ENCODE measurements at places on chromosomes 5 and 9.

DNA sequence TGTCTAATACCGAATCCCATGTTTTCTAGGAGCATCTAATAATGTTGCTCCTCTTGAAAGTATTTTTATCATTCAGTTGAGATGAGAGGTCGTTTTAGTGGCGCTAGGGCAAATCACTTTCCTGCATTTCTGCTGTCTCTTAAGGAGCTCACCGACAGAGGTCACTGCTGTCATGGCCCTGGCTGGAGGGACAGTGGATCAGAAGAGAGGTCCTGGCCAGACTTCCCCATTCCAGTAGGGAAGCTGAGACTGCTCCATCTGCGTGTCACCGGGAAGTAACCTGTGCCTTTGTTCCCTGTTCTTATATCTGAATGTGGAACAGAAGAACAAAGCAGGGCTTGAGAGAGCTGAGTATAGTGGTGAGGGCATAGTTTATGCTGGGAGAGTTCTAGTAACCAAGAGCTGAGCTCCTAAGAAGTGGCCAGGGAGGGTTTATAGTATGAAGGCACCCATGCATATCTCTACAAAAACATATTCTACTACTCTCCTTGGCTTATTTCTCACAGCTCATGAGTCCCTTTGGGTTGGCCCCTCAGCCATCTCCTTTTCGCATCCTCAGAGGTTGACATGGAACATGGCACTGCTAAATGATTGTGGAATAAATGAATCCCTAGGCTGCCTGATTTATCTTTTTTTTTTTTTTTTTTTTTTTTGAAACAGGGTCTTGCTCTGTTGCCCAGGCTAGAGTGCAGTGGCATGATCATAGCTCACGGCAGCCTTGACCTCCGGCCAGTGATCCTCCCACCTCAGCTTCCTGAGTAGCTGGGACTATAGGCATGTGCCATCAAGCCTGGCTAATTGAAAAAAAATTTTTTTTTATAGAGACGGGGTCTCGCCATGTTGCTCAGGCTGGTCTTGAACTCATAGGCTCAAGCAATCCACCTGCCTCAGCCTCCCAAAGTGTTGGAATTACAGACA lies 27.2 kb downstream of the ATP6V0E1 start:
- no peak for DNase-seq

- no peak for DNase-seq
These were observed 69.4 kb upstream of the ZBTB43 start for GRCh38 chr9:126735482-126735881.

- no peak for DNase-seq
These were observed 383.7 kb downstream of the TLE1 start for GRCh38 chr9:81305561-81306182.

DNA sequence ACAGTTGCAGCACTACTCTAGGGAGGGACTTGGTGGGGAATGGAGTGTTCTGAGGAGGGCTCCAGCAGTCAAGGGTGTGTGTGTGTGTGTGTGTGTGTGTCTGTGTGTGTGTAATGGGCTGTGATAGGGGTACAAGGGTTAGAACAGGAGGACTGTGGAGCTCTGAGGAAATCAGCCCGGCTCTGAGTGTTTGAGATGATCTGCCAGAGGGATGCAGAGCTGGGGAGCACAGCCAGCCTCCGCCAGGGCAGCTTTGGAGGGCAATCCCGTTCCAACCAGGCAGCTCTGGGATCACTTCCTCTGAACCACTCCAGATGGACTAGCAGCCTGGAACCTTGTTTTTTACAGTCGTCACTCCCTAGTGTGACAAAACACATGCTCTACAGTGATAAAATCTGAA lies 3.0 kb upstream of the SLC6A7 start:
- DNase-seq: no peak

- DNase-seq: no peak
These were observed 16.5 kb downstream of the MRPL36 start for GRCh38 chr5:1783216-1783554.

DNA sequence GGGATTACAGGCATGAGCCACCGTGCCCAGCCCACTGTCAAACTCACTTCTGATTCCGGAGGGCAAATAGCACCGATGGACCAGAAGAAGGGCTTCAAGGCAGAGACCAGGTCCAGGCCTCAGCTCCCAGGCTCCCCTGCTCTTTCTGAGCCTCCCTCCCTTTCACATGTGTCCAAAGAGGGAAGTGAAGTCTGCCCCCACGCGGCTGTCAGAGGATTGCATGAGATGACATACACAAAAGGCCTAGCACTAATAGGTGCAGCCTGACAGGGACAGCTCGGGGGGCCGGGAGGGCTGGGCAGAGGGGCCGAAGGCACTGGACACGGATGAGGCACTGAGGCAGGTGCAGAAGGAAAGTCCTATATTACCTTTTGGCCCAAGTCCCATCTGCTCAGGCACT lies 16.1 kb downstream of the FBP1 start:
- peak; percentile 18 for DNase-seq

DNA sequence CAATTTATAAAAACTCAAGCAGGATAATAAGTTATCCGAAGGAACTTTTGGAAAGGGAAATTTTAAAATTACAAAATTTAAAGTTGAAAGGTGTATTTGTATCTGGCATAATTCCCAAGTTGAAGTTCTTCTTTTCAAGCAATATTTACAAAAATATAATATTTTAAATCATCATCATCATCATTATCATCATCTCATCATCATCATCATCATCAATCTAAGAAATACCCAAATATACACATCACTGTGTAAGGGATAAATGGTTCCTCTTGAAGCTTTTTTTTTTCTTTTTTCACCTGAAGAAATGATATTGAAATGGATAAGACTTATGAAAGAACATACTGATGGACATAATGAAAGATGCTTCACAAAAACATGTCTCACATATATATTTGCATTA lies 254.9 kb upstream of the ARRDC3 start:
- DNase-seq: no peak

Data from NT2/D1 (cell line).